GM04503 (cell line): ENCODE measurements at places on chromosomes 5 and 9.
A peak's percentile ranks its signal among the peaks of the same experiment; 100 is the strongest.

DNA sequence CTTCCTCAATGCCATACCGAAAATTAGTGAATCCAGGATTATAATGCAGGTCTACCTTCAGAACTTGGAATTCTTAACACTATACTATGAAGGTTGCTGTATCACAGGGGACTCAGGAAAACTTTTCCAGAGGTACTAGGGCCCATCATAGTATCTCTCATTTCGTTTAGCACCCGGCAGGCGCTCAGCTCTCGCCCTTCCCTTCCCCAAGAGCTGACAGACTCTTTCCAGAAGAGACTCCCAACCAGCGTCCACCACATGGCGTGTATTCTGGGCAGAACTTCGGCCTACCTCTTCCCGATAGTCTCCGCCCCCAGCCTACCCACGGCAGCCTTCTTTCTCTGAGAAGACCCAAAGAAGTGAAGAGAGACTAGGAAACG is 271 bp downstream of the NOL8 start:
- peak; percentile 20 for DNase-seq

DNA sequence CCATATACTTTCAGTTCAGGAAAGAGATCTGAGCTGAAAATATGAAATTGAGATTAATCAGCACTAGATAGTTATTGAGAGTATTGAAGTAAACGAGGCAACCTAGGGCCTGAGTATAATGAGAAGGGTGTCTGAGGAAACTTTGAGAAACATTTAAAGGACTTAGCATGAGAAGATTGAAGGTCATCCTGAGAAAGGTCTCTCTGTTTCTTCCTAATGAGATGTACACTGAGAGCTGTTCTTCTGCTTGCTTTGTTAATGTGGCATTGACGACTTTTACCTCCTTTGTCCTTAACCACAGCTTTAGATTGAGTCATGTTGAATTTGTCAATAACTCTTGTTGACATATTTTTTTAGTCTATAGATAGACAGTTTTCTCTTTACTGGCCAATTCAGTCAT is 145.1 kb upstream of the ACTBL2 start:
- no peak for DNase-seq

- no peak for DNase-seq
Measured at GRCh38 chr5:120093178-120093577, 370.9 kb upstream of the PRR16 start.

DNA sequence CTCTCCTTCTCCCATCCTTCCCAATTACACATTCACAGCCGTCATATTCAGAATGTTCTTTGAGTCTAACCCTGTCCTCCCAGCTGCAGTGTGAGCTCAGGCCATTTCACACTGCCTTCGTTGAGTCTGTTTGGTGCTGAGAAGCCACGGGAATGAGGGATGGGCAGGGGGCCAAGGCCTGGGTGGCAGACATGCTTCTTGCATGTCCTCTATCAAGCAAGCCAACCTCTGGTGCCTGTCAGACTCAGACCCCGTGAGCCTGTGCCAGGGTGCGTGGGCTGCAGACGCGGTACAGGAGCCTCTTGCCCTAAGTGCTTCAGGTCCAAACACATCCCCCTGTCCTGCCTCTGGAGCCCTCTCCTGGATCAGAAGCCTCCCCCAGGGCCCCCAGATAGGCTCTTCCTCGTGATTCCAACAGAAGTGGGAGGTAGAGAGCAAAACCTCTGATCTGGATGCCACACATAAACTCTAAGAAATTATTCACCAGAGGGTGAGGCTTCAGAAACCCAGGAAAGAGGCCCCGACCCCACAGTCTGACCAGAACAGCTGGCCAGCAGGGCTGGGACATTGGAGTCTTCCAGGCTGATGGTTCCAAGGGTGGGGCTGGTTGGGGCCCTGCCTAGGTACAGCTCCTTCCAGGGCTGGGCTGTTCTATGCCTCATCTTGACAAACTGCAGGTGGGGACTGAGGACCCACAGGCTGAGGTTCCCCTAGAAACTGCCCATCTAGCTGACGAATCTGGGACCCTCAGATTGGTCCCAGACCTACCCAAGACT is 46.7 kb upstream of the CDKN2AIPNL start:
- DNase-seq = peak; percentile 33

- DNase-seq = no peak
Measured at GRCh38 chr9:71853084-71853483, 57.9 kb downstream of the ABHD17B start.

- DNase-seq = no peak
Measured at GRCh38 chr5:126070481-126070880, 352.7 kb upstream of the GRAMD2B start.

- no peak for DNase-seq
Measured at GRCh38 chr5:72130351-72130761, 23.1 kb downstream of the MAP1B start.
